ENCODE measurements at places on chromosomes 7 and 10.

DNA sequence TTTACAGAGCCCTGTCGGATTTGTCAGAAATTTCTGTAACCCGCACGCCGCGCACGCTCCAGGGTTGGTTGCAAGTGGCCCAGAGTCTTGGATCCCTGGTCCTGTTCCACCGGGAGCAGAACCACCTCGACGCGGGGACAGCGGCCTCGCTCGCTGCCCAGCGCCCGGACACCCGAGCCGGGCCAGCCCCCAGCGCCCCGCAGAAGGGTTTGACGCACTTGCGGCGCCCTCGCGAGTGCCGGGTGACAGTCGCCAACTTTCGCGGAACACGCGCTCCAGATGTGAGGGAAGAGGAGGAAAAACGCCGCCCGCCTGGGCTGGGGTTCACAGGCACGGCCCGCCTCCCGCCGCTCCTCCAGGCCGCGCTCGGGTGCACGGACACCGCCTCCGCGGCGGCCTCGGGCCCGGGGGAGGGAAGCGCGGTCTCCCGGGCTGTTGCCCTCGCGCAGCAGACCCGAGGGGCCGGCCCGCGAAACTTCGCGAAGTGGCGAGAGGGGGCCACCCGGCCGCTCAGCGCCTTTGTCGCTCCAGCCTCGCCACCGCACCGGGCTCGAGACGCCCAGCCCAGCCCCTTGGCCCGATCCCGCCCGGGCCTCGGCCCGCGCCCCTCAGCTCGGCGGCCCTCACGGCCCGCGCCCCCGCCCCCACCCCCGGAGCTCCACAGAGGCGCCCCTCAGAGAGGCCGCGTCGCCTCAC lies 514 bp downstream of the RNF216 start:
- DNase-seq, result peak; percentile 37

DNA sequence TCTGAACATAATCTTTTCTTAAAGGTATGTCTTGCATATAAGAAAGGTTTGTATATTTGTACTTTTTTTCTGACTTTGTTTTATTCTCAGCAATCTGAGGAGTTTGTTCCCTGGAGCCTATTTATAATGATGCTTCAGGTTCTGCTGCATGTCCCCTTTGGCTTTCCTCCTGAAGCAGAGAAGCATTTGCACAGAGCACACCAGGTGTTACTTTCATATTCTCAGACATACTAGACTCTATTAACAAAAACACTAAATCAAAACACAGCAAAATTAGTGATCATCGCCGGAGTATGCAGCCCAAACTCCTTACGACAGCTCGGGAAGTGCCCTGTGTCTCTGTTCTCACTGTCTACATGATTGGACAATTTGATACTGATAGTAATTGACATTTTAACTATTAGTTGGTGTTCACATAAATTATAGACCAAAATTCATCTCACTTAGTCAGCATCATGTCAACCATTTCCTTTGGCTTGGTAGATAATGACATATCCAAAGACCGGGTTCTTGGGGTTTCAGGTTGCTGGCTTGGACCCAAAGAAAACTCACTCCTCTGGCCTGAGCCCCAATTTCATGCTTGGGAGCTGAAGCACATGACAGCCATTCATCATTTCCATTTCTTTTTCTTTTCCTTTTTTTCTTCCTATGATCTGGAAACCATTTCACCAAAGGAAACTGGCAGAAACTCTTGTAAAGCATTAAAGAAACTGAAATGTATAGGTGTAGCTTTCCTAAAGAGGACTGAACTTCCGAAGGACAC lies 400.1 kb upstream of the NRP1 start:
- DNase-seq, result no peak

- no peak for DNase-seq
Measured at GRCh38 chr7:97565665-97566064, 166.2 kb upstream of the TAC1 start.

DNA sequence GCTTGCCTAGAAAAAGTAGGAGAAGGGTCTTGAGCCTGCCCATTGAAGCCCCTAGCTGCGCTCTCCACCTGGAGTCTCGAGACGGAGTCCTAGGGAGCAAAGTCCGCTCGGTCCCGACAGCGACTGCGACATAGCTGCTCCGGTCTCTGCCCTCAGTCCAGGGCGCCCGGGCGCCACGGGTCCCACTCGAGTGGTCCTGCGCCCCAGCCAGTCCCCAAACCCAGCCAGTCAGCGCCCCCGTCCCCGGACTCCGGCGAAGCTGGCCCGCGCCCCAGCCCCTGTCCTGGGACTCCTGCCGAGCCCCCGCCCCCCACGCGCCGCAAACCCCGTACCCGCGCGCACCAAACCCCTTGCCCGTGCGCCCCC lies 490 bp downstream of the TNS3 start:
- DNase-seq, result no peak

- DNase-seq, result no peak
Measured at GRCh38 chr7:94195201-94195600, 191.0 kb upstream of the BET1 start.

- no peak for DNase-seq
Measured at GRCh38 chr10:80199828-80200227, 5.5 kb downstream of the ANXA11 start.

GRCh38 chr7:101465576-101466196 lies 103.0 kb downstream of the COL26A1 start:
- DNase-seq, result no peak

DNA sequence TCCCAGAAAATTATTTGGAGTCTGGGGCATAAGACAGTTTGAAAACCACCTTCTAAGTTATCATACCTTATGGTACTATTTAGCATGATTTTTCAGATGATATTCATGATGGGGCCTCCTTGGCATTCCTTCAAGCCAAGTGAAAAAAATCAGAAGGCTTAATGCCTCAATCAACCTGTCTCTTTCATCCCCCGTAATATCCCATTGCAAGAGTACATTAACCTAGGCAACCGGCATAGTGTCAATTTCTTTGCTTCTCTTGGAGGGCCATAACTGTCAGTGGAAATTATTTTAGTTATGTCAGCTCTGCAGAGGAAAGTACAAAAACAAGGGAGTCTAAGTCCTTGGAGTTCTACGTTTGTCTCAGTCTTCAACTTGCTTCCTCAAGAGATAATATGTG lies 43.4 kb downstream of the INHBA start:
- DNase-seq, result no peak

DNA sequence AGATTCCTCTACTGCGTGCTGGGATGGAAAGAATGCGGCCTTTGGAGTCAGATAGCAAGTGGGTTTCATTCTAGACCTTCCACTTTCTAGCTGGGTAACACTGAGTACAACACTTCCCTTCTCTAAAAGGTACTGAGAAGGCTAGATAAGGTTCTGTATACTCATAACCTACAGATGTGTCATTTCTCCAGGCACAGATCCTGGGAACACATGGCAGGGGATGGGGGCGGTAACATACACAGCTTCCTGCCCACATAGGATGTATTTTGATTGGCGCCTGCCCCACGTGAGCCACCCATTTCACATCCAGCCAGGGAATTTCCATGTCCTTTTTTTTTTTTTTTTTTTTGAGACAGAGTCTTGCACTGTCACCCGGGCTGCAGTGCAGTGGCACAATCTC lies 31.8 kb downstream of the KLRG2 start:
- no peak for DNase-seq

GRCh38 chr7:105426606-105427146 lies 38.0 kb upstream of the SRPK2 start:
- no peak for DNase-seq

- no peak for DNase-seq
Measured at GRCh38 chr10:34771106-34771505, 44.0 kb downstream of the PARD3 start.

GRCh38 chr7:36217961-36218284 lies 64.9 kb downstream of the EEPD1 start:
- DNase-seq, result no peak

GRCh38 chr7:13016592-13017332 lies 329.3 kb downstream of the ARL4A start:
- no peak for DNase-seq

DNA sequence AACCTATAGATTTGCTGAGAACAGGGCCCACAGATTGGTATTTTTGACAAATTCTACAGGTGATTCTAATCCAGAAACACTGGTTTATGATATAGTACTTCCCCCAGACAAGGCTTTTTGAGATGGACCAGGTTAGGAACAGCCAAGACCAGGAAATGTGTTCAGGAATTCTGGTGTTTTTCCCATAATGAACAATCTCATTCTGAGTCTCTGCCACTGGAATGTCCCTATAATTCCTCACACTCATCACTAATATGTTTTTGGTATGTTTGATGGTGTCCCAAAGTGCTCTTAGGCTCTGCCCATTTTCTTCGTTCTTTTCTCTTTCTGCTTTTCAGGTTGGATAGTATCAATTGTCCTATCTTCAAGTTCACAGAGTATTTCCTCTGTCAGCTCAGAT lies 107.2 kb upstream of the IGFBP3 start:
- DNase-seq, result no peak

DNA sequence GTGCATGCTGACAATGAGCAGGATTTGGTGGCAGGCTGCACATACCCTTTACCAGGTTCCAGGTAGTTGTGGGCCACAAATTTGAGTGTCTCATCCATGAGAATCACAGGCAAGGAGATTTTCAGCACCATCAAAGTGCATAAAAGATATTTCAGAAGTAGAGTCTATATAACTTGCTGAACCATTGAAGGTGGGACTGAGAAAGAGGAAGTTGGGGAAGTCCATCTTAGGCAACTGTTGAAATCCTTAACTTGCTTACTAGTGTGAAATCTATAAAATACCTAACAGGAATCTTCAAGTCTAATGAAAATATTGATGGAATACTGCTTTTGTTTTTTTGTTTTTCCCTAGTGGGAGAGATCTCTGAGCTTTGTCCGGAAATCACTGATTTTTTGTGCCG lies 325.1 kb upstream of the PLXDC2 start:
- DNase-seq, result no peak

GRCh38 chr7:115249080-115249479 lies 327.2 kb downstream of the MDFIC start:
- no peak for DNase-seq

DNA sequence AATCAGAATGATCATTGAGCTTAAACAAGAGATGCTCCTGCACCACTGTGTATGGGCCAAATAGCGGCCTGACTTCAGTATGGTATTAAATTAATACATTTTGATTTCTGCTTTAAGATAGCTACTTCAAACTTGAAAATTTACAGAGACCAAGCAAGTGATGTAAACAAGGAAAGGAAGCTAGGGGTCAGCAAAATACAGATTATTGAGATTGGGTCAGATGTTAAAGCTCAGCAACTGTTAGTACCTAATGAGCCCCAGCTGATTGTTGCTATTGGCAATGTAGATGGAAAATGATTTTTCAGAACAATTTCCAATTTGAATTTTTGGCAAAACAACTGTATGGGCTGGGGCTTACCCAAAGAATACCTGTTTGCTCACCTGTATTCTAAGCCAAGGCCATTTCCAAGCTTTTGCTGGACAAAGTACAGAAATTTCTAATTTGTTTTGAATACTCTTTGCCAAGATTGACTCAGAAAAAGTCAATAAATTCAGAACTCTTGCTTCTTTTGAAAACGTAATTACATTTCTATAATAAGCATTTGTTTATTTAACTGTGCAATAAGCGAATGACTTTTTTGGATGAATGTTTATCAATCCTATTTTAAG lies 23.0 kb upstream of the DLD start:
- no peak for DNase-seq

DNA sequence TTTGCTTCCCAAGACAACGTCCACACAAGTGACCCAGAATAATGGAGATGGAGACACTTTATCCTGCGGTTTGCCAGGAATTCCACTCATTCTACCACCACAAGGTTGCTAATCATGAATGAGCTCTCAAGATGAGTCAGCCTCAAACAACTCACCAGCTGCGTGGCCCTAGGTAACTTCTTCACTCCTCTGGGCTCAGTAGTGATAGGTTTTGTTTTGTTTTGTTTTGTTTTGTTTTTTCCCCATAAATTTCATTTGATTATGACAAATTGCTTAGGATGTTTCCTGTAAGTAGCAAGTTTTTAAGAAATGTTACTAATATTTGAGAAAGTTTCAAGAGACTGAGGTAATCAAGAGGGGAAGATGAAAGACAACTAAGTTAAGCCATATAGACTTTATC lies 286.8 kb downstream of the PARD3 start:
- no peak for DNase-seq

- no peak for DNase-seq
Measured at GRCh38 chr10:33298893-33299292, 35.6 kb downstream of the NRP1 start.

DNA sequence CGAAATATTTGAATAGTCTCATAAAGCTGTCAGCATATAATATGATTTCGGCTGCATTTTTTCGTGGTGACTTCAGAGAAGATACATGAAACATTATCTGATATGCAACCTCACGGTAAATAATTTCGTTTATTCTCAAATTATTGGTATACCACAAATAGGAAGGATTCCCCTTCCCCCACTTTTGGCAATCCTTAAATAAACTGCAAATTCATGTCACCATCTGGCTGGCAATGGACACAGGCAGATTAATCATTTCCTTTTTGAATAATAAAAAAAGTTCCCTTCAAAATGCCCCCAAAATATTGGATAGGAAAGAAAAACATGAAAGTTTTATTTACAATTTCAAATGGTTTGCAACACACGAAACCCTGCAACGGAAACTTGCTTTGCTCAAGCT lies 234.5 kb upstream of the MEOX2 start:
- no peak for DNase-seq

All from CD4-positive, alpha-beta memory T cell (primary cell).